ENCODE measurements at places on chromosomes 12 and 14.
A peak's percentile ranks its signal among the peaks of the same experiment; 100 is the strongest.

- DNase-seq = no peak
Observed at GRCh38 chr14:31190717-31191263, 16.8 kb downstream of the HECTD1 start.

GRCh38 chr12:51371295-51371953 lies 19.8 kb downstream of the GALNT6 start:
- DNase-seq = no peak

DNA sequence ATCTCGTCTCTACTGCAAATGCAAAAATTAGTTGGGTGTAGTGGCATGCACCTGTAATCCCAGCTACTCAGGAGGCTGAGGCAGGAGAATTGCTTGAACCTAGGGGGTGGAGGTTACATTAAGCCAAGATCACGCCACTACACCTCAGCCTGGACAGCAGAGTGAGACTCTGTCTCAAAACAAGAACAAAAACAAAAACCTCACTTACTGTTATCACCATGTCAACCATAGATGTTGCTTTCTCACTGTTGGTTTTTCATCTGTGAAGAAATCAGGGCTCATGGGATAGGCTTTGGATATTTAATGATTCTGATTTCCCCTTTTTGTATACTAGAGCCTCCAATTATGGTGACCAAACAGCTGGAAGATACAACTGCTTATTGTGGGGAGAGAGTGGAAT lies 49.7 kb upstream of the CHPT1 start:
- DNase-seq = no peak

- no peak for DNase-seq
Observed at GRCh38 chr12:5964913-5965900, 20.1 kb upstream of the ANO2 start.

DNA sequence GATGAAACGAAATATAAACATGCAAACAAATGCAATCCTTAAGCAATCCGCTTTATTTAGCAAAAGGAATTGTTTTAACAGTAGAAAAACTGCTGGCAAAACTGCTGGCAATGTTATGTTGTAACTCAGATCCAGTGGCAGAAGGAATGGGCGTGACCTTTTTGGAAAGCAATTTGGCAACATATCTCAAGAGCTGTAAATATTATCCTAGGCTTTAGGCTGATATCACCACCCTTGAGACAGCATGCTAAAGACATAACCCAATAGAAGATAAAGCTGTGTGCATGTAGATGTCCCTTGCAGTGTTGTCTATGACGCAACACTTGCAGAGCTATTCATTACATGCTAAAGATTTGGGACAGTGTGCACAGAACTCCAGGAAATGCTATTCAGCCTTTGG lies 138.5 kb downstream of the DICER1 start:
- DNase-seq = no peak

DNA sequence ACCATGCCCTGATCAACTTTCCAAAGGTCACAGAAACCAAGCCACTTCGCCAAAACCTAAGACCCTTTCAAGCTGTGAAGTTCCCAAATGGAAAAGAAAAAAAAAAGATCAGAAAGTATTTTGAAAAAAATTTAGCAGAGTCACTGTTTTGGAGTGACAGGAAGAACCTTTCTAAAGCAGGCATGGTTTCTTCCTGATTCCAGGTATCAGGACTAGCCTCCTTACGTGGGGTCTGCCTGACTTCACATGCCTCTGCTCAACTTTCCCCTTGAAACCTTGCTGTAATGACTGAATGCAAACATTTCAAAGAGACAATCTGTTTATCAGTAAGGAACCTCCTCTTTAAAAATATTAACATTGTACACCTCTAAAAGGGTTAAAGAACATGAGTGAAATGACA lies 9.5 kb downstream of the CORO1C start:
- DNase-seq = no peak

DNA sequence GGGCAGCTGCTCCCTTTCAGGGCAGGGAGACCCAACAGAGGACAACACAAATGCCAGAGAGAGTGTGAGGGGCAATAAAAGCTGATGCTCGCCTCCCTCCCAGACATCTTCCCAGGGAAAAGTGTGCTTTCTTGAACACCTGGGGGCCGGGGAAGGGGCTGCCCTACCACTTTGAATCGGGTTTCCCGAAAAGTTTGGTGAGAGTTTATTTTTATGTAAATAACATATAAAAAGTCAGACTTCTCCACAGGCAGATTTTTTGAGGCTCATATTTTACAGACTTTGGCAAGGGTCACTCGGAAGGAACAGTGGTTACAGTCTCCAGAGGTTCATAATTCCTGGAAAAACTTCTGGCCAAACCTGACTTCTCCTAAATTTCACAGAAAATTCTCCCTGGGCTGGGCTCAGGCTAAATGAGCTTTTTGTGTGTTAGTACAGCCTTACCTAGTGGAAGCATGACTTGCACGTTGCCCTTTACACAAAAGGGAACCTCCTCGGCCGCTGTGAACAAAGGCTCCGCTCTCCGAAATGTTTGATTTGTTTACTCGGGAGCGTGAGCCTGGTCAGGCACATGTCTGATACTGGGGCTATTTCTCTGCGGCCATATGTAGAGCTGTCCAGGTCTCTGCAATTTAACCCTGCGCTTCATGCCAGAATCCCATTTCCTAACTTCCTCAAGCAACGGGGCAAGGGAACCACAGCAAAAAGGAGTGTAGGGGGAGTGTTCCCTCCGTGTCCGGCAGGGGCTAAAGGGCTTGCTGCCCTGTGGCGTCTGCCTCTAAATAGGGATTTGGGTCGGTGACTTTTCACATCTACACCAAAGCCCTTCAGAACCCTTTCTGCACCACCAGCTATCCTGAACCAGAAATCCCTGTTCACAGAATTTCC lies 3.4 kb downstream of the RTL1 start:
- peak; percentile 4 for DNase-seq

DNA sequence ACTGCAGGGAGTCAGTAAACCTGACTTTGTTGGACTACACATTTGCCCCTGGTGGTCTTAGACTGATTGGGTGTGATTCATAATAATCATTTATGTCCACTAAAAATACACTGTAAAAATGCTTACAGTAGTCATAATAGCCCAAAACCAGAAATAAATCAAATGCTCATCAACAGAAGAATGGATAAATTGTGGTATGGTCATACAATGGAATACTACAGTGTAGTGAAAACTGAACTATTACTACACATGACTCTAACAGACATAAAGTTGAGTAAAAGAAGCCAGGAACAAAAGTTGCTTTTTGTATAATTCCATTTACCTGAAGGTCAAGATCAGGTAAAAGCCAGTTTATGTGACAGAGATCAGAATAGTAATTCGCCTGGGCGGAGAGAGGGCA lies 57.2 kb upstream of the CDKL1 start:
- DNase-seq = no peak

GRCh38 chr14:100407376-100408102 lies 84.4 kb downstream of the SLC25A47 start:
- DNase-seq = no peak

DNA sequence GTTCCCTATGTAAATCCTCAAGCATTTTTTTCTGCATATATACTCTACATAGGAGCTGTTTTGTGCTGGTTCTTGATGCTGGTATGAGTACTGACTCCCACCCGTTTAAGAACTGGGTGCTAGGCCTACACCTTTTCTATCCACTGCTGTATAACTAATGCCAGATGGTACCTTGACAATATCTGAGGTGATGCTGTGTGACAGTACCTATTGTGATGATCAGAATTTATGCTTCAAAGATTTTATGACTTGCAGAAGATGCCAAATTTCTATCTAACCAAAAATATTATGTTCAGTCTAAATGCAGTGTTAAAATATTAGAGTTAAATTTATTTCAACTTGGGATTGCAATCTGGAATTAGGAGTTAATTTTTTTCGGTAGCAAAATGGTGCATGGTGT lies 272.3 kb upstream of the NOVA1 start:
- DNase-seq = no peak

GRCh38 chr12:104250366-104251125 lies 35.0 kb downstream of the TXNRD1 start:
- DNase-seq = no peak

DNA sequence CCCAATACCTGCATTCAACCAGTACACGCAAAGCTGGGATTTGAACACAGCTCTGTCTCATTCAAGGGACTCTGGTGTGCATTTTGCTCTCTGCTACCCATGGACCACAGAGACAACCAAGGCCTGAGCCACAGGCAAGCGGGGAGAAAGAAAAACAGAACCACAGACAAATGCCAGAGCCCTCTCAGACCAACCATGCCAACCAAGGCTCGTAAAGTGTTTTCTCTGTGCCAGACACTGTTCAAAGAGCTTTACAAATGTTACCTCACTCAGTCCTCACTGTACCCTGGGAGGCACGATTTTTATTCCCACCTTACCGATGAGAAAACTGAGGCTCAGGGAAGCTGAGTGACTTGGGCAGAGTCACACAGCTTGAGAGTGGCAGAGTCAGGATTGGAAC lies 32.4 kb upstream of the EML1 start:
- DNase-seq = no peak

GRCh38 chr14:96670391-96670790 lies 126.8 kb upstream of the VRK1 start:
- no peak for DNase-seq

- DNase-seq = no peak
Observed at GRCh38 chr12:49344486-49345050, 2.1 kb upstream of the DNAJC22 start.

DNA sequence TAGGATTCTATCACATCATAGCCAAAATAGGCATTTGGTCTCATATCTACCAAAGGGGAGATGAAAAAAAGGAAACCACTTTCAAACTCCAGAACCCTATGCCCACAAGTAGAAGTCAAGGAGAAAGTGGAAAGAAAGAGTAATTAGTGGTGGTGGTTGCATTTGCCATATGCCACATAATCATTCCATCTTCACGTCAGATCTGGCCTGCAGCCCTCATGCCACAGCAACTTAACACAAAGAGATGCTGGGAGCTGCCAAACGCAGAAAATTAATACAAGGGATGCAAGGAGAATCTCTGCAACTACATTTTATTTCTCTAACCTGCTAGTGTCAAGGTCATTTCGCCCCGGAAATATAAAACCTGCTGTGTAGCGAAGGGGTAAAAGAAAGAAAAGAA lies 148.6 kb upstream of the FOXN3 start:
- no peak for DNase-seq

DNA sequence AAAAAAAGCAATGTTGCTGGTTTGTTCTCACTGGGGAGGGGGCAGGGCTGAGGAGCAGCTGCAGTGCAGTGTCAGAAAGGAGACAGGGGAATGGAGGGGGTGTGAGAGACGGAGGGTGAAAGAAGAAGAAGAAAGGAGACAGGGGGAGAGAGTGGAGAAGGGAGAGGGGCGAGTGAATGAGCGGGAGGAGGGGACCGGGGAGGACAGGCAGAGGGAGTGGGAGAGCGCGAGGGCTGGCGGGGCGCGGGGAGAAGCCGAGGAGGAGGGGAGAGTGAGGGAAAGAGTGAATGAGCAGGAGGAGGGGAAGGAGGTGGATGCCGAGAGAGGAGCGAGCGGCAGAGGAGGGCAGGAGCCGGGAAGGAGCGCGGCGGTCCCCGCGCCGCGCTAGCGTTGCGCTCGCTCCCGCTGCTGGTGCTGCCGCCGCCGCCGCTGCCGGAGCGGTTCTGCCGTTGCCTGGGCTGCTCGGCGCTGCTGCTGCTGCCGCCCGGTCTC lies at the start of gene NOVA1:
NOVA1 (minus strand) TSS at position 445 of the 492 bp plus-strand sequence. CDS start 597 bp downstream, outside the sequence.
- DNase-seq = no peak

- no peak for DNase-seq
Observed at GRCh38 chr14:72606879-72607278, 287.0 kb downstream of the DPF3 start.

DNA sequence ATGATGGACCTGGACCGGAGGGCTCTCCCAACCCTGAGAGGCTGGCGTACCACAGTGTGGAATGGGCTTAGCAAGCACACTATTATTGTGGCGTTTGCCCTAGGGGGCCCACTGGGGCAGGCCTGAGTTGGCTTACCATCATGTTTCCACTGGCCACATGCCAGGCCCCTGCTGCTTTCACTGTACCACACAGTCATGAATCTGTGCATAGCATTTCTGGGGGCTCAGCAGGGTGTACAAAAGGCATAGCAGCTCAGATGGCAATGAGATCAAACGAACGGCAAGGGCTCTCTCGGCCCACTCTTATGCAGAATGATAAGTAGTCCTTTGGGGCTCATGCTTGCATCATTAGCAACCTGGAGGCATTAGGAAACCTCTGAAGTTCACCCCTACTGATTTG lies 137.0 kb upstream of the HIF1A start:
- DNase-seq = no peak

DNA sequence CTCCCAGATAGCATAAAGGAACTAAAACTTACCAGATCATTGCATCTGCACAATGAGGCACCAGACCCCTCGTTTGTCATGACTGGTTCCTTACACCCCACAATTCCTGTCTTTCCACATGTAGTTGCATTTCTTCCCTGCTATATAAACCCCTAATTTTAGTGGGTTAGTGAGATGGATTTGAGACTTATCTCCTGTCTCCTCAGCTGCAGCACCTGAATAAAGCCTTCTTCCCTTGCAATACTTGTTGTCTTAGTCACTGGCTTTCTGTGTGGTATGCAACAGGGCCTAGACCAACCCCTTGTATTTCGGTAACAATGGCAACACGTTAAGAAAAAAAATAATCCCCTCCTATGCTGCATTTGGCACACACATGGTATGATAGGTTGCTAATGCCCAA lies 13.0 kb downstream of the NUP37 start:
- no peak for DNase-seq

DNA sequence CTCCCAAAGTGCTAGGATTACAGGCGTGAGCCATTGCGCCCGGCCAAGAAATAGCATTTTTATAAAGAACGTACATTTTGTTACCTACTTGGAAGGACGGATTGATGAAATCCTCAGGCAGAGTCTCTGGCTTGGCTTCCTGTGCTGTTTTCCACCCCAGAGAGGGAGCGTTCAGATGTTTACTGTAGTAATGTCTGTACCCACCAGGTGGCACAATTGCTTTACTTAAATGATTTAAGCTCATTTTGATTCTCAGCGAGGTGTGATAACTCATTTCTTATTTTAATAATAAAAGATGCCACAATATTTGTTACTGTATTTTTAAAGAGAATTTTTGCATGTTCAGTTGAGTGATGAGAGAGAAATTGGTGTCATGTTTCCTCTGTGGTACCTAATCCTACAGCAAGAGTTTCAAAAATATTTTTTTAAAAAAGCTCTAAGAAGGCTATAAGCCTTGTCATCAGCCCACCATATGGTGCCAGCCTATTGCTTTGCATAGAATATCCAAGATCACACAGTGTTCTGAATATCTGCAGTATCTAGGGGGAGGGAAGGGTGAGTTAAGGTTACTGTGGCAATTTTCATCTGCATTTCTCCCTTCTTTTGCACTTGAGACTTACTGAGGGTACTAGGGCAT lies 82.6 kb upstream of the TRAF3 start:
- peak; percentile 74 for DNase-seq

DNA sequence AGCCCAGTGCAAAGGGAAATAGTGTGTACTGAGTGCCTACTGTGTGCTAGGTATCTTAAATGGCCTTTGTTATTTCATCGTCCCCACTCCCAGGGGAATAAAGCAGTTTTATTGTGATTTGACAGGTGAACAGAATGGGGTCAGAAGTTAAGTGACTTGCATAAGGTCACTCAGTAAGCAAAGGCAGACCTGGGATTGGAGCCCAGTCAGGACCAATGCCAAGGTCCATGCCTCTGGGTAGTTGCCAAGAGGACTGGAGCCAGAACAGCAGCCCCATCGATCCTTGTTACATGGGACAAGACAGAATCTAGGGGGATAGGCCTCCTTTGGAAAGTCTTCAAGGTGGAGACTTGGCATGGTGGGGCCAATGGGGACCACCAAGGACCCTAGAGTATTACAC lies 227.4 kb upstream of the PWP1 start:
- DNase-seq = no peak
